ENCODE measurements at places on chromosomes 4 and X.

GRCh38 chr4:98542011-98542410 is 116.4 kb downstream of the TSPAN5 start:
- no peak for DNase-seq

DNA sequence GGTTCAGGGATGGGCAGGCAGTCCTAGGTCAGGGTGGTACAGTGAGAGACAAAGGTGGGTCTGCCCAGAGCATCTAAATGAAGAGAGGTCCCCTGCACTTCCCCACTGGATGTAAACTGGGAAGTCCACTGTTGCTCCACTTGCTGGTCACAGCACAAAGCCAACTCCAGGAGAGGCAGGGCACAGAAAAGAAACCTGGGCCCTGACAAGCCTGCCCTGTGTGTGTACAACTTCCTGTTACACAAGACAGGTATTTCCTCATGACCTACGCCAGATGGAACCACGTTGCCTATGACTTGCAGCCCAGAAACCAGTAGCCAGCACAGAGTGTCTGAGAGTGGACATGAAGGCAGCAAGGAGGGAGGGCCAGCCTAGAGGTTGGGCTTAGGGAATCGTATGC is 161.8 kb downstream of the SH3KBP1 start:
- DNase-seq = no peak

- no peak for DNase-seq
Measured at GRCh38 chrX:50049228-50049627, 126.8 kb downstream of the CLCN5 start.

DNA sequence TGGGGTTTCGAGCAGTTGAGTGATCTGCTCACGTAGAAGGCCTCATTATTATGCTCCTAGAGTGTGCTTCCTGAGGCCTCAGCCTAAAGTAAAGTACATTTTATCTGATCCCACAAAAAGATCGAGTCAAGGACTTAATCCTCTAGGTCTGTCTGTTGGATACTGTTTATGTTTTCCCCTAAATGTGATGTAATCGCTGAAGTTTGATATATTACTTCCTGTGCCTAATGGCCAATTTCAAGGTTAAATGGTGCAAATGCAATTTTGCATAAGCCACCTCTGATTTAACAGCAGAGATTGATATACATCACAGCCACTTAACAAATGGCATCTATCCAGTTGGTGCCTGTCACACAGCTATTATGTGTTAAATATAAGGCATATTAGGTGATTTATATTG is 19.4 kb upstream of the SERTM2 start:
- no peak for DNase-seq

DNA sequence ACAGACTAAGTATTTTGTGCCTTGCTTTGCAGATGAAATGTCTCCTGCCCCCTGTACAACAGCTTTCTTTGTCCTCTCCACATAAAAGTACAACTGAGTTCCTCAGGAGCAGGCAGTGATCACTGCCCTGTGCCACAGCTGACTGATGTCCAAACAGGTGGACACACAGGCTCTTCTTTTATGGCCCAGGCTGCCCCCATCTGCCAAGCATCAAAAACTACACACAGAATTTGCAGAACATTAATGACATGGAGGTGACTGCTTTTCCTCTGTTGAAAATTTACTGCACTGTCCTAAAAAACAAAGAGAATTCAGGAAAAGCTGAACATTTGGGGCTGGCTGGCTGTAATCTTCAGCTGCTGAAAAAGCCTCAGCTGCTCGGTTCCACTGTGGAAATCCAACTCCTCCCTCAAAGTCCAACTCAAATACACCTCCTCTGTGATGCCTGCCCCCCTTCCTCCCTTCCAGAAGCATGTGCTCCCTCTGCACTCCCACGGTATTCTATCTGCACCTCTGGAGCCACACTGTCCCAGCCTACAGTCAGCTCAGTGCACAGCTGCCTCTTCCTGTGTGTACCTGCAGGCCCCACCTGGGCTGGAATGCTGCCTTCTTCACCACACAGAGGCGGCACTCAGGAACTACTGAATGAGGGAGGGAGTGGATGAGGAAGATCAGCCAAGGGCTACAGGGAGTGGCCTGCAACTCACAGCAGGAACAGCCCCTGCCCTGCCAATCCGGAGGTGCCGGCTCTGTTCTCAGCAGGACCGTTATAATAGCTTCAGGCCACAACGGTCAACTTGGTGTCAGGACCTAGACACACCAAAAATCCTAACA is 10.3 kb downstream of the AFAP1 start:
- DNase-seq = no peak

DNA sequence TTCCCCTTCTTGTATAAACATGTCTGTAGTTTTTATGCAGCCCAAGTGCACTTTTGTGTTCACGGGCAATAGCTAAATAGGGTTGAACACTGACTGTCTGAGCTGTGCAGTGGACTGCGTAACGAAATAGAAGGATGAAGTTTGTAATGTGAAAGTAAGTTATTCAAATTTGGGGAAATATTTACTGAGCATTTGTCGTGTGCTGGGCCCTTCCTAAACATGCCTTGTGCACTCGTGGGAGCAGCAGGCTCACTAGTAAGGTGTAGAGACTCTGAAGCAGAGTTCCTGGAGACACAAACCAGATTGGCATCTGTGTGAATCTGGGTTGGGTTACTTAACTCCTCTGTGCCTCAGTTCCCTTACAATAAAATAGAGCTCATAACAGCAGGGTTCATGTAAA is 51.7 kb upstream of the C1QTNF7 start:
- no peak for DNase-seq

DNA sequence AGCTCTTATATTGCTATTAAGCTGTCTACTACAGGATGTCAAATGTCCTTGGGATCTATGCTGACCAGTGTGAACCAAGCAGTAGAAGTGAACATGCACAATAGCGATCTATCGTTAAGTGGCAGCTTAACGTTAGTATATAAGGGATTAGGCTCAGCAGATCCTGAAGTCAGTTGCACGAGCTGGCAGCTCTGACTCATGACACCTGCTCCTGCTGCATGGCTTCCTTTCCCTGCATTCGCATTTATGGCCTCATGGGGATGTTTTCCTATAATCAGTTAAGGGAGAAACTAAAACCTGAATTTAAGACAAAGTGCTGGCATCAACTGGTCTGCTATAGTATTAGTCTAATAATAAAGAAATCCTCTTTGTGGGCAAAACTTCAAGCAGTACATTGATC is 12.7 kb upstream of the MCUB start:
- DNase-seq = no peak

DNA sequence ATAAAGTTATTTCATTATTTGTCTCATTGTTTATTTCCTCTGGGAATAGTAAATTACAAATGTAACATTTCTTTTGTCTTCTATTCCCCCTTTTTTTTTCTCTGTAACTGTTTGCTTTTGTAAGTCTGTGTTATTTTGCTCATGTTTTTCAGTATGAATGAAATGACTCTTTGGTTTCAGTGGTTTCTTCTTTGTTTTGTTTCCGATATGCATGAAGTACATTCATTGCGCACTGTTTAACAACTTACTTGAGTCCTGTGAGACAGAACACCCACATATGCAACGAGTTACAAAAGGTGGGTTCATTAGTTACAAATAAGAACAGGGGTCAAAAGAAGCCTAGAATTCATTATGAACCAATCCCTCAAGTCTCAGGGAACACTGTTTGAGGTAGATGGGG is 175.0 kb upstream of the UGT8 start:
- no peak for DNase-seq

DNA sequence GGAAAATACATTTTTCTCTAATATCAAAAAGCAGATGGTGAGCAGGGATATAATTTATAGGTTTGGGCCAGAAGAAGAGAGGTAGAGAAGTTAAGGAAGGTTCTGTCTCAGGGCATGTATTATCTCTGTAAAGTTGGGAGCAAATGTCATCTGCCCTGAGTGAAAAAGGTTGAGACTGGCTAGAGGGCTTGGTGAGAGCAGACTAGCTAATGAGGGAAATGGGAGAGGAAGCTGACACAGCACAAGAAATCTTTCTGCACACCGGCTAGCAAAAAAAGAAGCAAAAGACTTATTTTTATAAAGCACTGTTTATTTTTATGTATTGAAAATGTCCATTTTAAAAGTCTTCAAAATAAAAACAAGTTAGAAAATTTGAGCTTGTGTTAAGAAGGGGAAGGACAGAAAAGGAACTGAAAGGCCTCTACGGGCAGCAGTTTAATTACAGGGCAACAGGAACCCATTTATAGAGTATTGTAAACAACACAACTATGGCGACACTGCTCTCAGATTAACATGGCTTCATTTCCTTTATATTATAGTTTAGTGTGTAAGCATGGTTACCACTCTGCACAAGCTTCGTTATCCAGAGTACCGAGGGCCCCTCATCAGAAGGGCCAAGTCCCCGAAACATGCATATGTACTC is 17.4 kb downstream of the CD40LG start:
- DNase-seq = no peak

DNA sequence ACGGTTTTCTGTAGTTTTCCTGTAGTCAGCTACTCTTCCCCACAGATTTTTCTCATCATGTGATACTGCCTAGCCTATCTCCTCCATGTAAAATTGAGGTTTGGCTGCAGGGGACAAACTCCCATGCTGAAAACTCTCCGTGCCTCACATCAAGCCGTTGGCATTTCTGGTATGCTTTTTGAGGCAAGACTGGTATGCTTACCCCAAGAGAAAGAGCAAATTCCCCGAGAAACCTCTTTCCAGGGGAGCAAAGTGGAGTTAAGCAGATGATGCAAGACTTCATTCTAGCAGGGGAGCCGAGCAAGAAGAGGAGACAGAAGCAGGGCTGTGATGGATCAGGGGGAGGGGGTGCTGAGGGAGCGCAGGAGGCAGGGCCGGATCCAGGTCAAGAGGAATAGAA is 4.8 kb downstream of the SOWAHD start:
- DNase-seq = no peak

- no peak for DNase-seq
Measured at GRCh38 chr4:132557660-132558059, 591.4 kb upstream of the PCDH10 start.

DNA sequence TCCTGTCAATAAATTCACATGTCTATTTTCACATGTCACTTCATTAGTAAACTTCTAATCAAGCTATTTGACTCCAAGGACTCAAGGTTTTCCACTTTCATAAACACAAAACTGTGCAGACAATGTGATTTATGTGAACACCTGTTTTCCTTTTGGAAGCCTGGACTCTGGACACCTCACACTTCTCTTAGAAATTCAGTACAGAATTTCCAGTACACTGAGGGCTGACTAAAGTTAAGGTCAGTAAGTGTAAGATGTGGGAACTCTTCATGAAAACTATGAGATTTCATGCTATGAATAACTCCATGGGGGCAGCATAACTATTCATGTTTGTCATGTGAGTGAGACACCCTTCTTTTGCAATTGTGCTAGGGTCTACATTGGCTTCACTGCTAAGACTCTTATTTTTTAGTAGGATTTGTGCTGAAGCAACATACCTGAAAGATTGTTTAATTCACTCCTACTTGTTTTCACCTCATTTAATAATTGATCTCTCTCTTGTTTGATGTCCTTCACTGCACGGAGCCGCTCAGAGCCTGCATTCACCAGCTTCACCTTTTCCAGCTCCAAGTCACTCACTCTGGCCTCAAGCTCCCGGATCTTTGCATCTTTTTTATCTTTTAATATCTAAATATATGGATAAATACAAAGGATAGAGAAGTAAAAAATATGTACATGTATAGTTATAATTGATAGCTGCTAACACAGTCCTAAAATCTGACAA is 55.3 kb downstream of the STBD1 start:
- DNase-seq = no peak

- DNase-seq = no peak
Measured at GRCh38 chr4:152301381-152301780, 234.5 kb downstream of the FBXW7 start.

- no peak for DNase-seq
Measured at GRCh38 chr4:73653695-73654106, 33.5 kb upstream of the RASSF6 start.

GRCh38 chrX:41445171-41445570 is 2.0 kb upstream of the NYX start:
- no peak for DNase-seq

GRCh38 chr4:75849461-75849860 is 52.8 kb downstream of the PPEF2 start:
- no peak for DNase-seq

- no peak for DNase-seq
Measured at GRCh38 chrX:108399418-108400165, 38.6 kb downstream of the COL4A6 start.

DNA sequence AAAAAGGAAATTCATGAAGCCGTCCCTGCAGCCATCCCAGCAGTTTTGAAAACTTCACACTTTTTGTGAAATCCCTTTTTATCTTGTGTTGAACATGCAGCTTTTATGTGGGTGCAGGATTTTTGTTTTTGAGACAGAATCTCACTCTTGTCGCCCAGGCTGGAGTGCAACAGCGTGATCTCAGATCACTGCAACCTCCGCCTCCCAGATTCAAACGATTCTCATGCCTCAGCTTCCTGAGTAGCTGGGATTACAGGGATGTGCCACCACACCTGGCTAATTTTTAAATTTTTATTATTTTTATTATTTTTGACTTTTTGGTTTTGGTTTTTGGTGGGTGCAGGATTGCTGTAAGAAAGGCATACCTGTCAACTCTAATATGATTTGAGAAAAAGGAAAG is 8.0 kb upstream of the MSMO1 start:
- DNase-seq = no peak

DNA sequence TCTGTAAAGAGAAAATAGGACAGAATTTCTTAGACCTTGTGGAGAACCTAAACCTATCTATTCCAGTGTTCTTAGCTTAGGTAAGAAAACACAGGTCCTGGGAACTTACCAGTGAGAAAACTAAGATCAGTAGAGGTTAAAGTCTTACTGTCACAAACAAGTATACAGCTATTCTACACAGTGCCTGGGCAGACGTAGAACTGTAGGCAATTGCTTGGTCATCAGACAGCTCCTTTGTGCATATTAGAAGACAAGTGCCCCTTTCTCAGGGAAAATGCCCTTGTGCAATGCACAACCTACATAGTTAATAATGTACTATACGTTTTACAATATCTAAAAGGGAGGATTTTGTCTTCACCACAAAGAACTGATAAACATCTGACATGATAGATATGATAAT is 86.6 kb upstream of the JADE1 start:
- DNase-seq = no peak

DNA sequence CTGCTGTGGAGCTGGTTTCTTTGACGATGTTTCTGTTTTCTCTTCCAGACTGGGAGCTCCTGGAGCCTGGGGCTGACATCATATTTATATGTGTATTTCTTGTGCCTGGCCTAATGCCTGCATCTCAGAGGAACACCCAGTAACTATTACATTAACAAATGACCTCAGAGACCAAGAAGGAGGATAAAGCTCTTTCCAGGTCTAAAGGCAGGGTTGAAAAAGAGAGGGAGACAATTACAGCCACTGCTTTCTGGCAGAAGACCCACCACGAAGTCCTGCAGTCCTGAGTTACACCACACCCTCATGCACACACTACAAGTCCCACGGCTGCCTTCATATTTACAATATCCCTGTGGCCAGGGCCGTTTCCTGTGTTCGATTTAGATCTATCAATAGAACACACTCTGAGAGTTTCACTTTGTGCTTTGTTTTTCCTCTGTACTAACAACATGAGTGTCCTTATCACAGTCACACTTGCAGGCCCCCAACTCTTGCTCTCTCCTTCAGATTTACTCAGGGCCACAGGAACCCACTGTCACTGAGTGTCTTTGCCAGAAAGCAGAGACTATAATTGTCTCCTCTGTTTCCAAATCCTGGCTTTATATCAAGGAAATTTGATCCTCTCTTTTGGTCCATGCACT is 535.5 kb downstream of the MID1IP1 start:
- no peak for DNase-seq

All from substantia nigra (tissue), 51 donors.